Suppressor macrophage treated with lipopolysaccharide for 1 hour (primary cell): ENCODE measurements at places on chromosomes 12 and 14.

DNA sequence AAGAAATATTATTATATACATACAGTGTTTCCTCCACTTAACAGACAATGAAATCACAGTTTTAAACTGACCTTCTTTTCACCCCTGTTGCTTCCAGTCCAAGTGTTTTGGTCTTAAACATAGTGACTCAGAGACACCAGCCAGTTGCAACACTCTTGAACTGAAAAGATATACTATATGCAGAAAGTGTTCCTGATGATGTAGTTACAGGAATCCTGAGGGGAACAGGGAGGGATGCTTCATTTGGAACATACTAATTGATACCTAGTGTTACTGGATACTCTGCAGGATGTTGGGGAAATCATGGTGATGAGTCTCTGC is 420.8 kb downstream of the CCDC91 start:
- DNase-seq = peak; percentile 4

DNA sequence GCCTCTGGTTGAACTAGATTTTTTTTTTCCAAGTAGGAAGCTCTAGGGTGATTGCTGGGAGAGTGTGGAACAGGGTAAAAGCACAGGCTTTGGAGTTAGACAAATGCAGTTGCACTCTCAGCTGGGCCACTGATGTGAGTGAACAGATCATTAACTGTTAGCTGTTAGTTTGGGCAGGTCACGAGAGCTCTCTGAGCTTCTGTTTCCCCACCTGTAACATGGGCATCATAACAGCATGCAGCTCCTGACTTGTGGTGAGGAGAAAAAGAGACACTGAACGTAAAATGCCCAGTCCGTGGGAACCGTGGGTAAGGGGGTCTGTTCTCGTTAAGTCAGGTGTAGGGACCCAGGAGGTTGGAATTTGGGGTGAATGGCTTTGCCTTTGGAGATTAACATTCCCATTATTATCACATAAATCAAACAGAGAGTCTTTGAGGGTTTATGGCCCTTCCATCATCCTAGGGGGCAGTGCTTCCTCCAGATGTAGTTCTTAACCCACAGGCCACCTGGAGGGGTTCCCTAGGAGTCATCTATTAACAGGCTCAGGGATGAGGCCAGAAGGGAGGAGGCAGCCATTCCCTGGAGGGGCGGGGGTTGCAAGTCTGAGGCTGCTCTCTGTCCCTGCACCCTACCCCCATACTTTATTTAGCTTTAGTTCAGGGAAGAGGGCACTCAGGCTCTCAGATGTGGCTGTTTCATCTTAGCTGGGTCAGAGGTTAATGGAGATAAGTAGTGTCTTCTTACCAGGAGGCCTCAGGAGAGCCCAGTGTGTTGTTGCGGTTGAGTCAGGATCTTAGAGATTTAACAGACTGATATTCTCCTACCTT is 135.2 kb downstream of the DACT1 start:
- no peak for DNase-seq

DNA sequence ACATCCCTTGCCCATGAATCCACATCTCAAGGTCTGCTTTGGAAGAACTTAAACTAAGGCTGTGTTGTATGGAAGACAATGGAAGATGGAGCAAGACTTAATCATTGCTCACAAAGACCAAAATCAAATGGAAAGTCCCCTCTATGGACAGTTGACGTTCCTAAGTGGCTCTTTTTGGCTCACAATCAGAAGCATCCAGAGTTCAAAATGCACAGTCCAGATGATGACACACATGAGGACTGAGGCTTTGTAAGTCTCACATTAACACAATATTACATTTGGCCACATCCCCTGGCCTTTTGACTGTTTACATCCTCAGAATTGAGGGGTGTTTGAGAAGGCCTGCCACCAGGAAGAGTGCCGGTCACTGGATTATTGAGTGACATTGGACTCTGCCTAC is 122.3 kb upstream of the CPM start:
- DNase-seq = peak; percentile 74

DNA sequence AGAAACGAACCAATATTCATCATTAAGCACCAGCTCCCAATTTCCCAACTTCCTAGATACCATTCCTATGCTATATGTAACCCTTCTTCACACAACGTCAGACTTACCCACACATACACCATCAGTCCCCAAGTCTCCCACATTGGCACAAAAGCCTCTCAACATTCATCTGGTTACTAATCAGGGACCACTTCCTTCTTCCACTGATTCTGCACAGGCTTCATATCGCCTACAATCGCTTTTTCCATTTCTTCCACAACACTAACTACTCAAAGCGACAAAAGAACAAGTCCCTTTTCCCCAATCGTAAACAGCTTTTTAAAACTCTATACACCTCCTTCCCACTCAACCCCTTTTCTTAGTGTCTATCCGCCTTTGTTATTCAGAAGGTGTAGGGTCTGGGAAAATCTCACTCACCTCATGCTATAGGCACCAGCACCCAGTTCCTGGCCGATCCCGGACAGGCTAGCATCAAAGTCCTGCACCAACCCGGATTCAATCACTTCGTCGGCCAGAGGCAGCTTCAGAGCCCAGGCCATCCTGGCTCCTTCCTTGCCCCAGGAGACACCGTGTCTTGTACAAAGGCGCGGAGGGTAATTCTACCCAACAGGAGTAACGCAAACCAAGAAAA is 936 bp downstream of the TFCP2 start:
- peak; percentile 68 for DNase-seq
